Suppressor macrophage (primary cell): ENCODE measurements at places on chromosomes 3 and 15.

GRCh38 chr3:73653351-73653750, 28.6 kb upstream of the PDZRN3 start:
- DNase-seq, result no peak

DNA sequence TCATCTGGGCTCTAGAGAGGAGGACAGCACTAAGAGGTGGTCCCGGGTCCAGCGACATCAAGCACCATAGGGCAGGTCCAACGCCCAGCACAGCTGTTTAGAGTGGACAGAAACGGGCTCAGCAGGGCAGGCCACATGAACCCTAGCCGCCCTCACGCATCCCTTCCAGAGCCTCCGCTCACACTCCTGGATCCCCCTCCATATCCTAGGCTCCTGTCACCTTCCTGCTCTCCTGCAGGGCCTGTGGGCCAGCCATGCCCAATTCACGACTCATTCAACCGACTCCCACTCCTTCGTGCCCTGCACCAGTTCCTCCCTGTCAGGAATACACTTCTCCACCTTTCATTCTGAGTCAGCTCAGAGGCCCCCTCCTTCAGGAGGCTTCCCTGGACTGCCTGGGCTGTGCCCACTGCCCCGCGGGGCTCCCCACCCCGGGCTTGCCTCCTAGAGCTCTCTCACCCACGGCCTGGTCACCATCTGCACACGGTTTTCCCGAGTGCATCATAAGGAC, 90.2 kb downstream of the LINGO1 start:
- peak; percentile 42 for DNase-seq

DNA sequence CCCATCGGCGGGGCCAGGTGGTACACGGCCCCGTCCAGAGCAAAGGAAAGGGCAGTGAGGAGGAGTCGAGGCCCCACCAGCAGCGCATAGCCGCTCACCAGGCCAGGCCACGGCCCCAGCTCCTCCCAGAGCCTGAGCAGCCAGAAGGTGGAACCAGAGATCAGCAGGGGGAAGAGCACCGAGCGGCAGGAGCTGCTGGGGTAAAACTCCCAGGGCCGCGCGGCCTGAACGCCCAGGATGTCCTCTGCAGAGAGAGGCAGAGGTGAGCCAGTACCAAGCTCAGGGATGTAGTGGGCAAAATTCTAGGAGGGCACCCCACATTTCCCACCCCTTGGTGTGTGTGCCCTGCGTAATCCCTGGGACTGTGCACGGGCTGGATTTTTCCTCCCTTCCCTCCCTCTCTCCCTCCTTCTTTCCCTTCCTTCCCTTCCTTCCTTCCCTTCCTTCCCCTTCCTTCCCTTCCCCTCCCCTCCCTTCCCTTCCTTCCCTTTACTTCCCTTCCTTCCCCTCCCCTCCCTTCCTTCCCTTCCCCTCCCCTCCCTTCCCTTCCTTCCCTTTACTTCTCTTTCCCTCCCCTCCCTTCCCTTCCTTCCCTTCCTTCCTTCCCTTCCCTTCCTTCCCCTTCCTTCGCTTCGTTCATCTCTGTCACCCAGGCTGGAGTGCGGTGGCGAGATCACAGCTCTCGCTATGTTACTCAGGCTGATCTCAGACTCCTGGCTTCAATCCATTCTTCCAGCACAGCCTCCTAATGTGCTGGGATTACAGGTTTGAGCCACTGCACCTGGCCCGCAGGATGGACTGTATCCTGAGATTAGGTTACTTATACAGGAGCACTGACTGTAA, 6.3 kb upstream of the NCBP2 start:
- no peak for DNase-seq

DNA sequence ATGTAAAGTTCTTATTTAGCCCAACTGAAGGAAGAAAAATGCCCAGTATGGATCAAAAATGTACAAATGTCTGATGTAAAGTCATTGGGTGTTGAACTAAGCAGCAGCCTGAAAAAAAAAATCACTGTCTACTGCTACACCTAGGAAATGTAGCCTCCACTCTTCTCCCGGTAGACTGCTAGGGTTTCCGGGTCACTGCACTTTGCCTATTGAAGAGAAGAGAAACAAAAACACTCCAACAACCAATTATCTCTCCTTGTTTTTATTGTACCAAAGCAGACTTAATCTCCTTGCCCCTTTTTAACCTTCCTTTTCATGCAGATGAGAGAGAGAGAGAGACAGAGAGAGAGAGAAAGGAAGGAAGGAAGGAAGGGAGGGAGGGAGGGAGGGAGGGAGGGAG, 140.2 kb upstream of the SETMAR start:
- DNase-seq, result no peak

GRCh38 chr15:90422936-90423335, 34.9 kb downstream of the IQGAP1 start:
- no peak for DNase-seq

- DNase-seq, result no peak
These were observed 533.4 kb downstream of the FOXP1 start for GRCh38 chr3:71050166-71050537.

DNA sequence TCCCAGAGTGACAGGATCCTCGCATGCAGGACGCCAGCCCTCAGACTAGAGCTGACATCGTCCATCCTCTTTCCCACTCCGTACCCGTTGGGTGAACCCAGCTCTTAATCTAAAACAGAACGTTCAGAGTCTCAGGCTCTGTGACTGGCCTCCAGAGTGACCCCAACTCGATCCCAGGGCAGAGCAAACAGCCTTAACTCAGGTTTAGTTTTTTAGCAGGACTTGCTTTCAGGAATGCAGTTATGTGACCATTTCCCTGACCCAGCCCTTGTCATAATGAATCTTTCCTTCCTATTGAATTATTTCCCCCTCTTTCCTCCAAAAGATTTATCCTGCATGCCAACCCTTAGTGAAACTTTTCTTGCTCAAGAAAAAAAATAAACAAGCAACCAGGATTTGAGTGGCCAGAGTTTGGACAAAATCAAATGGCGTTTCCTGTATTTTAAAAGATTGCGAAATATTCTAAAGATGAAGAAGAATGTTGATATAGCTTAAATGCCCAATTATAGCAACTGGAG, 47.8 kb upstream of the RARB start:
- no peak for DNase-seq
